ENCODE measurements at places on chromosomes 11 and 22.

GRCh38 chr11:74949753-74950137, 679 bp downstream of the SPCS2 start:
- DNase-seq: no peak

- DNase-seq: no peak
Measured at GRCh38 chr22:42016111-42016510, 17.5 kb downstream of the WBP2NL start.

GRCh38 chr11:48083421-48083820, 103.1 kb downstream of the PTPRJ start:
- DNase-seq: no peak

- no peak for DNase-seq
Measured at GRCh38 chr11:69193151-69193550, 37.4 kb downstream of the SMIM38 start.

DNA sequence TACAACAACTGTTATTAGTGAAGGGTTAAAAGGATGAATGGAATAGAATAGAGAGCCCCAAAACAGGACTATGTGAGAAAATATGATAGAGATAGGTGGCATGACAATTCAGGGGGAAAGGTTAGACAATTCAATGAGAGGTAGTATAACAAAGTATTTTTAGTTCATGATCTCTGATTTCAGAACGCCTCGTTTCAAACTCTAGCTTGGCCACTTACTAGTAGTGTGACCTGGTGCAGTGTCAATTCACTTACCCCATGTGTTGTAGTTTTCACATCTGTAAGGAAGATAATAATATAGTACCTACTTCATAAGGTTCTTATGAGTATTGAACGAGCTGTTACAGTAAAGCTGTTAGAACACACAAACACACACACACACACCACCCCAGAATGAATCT, 308.0 kb downstream of the SWAP70 start:
- no peak for DNase-seq

- no peak for DNase-seq
Measured at GRCh38 chr11:9187616-9188015, 77.5 kb downstream of the DENND5A start.

DNA sequence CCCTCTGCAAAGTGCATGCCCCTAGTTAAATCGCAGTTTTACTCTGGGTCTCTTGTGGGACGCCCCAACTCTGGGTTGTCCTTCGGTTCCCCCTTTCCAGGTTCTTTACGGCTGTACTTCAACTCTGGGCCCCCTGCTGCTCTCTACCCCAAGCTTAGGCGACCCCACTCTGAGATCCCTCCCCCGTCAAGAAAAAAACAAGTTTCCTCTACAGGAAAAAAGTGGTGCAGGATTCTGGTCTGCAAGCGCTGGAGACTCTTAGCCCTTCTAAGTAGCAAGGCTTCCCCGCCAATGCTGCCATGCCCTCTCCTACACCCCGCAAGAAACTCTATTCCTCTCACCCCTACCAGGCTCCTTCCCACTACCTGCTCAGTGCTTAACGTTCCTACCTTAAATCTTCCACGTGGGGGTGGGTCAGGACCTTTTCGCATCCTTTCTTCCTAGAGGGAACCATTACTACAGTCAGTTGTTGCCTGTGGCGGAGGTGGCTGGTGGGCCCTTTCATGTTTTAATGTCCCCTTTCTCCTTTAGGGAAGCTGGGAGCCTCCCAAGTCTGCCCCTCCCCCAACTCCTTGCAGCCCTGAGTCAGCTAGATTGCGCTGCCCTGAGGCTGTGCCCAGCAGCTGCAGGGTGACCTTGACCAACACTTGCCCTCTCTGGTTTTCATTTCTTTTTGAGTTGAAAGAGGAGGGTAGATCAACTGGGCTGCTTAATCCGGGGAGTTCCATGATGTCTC, 1.4 kb downstream of the NEFH start:
- no peak for DNase-seq

DNA sequence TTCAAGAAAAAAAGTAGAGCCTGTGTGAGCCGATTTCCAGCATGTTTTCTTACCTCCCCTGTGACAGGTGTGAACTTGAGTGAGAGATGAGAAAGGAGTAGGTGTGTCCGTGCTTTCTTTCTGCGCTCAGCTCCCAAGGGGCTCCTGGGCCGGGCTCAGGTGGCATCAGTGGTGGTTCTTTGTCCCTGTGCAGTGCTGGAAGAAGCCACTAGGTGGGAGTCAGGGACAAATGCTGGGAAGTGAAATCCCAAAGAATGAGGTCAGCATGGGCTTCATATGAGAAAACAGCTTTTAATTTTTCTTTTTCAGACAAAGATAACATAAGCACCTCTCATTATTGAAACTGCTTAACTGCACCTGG, 57.8 kb downstream of the PPFIBP2 start:
- DNase-seq: peak; percentile 43

DNA sequence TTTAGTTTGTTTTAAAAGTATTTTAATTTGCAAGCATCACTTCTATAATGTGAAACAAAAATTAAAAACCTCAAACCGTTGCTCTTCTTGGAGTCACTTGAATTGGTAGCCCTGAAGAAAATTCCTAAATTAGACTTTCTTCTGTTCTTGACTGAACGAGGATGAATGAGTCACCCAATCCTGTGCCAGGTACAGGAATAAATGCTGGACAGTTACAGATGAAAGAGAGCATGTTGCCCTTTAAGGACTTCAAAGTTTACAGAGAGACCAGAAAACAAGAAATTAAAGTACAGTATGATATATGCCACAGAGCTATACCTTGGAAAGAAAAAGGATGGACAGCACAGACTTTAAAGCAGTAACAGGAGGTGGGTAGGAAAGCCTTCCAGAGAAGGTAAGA, 41.3 kb upstream of the CXCR5 start:
- no peak for DNase-seq

GRCh38 chr11:82830746-82831145, 69.5 kb downstream of the PRCP start:
- no peak for DNase-seq

DNA sequence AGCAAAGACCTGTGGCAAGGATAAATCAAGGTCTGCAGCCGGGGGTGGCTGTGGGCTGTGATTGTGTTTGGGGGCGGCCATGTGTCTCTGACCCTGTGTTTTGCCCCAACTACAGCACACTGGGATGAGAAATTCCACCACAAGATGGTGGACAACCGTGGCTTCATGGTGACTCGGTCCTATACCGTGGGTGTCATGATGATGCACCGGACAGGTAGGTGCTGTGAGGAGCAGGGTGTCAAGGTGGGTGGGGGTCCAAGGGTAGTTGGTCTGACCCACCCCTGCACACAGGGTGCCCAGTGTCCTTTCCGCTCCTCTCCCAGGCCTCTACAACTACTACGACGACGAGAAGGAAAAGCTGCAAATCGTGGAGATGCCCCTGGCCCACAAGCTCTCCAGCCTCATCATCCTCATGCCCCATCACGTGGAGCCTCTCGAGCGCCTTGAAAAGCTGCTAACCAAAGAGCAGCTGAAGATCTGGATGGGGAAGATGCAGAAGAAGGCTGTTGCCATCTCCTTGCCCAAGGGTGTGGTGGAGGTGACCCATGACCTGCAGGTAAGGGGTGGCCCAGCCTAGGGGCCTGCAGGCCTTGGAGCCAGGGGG, 6.7 kb downstream of the SERPINH1 start:
- DNase-seq: no peak

- no peak for DNase-seq
Measured at GRCh38 chr11:21514316-21514715, 678.6 kb upstream of the ANO5 start.

DNA sequence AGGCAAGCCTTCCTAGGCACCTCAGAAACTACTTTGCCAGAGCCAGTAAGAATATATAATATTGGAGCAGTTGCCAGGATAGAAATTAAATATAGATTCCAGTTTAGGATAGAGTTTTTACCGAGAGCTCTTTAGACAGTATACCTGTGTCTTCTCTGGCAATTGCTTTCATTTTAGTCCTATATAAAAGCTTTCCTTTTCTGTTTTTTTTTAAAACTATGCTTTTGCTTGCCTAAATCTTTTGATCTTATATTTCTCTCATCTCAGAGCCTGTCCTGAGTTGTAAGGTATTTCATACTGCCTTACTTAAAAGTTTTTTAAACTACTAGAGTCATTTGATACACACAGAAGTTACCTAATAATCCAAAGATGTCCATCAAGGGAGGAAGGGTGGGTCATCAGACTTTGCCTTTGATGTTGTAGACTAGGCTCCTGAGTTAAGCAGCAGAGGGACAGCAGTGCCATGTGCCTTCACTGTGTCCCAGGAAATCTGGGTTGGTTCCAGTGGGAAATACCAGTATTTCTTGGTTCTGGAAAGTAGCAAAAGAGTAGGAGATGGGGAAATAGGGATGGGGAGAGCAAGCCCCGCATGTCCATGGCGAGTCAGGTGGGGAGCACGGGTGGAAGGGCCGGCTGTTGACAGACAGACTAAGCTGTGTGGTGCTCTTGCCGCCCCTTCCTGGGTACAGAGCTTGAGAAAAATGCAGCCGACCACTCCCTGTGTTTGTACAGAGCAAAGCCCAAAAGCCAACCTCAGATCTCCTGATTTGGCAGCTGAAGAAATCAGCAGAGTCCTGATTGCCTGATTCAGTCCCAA, 11.2 kb downstream of the MCAM start:
- no peak for DNase-seq

DNA sequence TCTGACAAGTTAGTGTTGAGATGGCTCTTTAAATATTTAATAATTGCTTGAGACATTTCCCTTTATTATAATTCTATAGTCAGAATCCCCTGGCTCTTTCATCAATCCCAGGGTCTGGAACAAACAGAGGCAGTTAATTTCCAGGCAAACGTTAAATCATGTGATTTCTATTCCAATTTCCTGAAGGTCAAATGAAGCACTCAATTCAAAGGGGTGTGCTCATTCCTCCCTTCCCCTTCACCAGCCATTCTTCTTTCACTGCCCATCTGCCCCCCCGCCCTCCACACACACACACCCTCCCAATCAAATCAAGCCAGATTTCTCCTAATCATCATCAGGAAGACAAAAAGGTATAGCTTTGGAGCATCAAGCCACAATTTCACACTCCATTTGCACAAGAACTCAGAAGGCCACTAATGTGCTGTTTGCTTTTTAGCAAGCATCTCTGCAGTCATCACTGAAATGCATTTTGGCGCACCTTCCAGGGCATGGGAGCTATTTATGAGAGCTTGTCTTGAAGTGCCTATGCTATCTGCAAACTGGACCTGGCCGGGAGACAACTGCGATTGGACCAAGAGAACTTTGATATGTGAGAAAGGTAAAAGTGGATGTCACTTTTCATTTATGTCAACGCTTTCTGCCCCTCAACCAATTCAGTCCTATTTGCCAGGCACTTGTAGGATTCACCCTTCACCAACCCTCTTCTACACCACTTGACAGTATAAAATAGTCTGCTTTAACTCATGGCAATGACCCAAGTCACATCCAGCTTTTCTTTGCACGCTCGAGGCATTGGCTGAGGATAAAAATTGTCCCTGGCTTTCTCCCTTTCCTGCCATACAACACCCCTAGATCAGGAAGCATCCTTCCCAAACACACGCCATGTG, 315.1 kb upstream of the API5 start:
- no peak for DNase-seq

- DNase-seq: no peak
Measured at GRCh38 chr11:2961080-2961479, 31.0 kb downstream of the NAP1L4 start.

DNA sequence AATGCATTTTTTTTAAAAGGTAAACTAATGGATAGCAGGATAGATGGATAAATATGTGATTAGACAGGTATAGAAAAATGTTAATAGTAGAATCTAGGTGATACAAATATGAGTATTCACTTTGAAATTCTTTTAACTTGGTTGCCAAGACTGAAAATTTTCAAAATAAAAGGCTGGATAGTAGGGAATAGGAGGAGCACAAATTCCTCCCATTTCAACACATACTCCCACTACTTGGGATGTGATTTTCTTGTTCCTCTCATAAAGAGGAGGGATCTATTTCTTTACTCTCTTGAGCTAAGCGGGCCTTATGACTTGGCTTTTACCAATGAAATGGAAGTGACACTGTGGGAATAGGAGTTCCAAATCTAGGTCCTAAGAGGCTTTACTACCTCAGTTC, 35.9 kb downstream of the PIK3C2A start:
- DNase-seq: no peak

- no peak for DNase-seq
Measured at GRCh38 chr11:76610371-76610770, 60.2 kb downstream of the LRRC32 start.

DNA sequence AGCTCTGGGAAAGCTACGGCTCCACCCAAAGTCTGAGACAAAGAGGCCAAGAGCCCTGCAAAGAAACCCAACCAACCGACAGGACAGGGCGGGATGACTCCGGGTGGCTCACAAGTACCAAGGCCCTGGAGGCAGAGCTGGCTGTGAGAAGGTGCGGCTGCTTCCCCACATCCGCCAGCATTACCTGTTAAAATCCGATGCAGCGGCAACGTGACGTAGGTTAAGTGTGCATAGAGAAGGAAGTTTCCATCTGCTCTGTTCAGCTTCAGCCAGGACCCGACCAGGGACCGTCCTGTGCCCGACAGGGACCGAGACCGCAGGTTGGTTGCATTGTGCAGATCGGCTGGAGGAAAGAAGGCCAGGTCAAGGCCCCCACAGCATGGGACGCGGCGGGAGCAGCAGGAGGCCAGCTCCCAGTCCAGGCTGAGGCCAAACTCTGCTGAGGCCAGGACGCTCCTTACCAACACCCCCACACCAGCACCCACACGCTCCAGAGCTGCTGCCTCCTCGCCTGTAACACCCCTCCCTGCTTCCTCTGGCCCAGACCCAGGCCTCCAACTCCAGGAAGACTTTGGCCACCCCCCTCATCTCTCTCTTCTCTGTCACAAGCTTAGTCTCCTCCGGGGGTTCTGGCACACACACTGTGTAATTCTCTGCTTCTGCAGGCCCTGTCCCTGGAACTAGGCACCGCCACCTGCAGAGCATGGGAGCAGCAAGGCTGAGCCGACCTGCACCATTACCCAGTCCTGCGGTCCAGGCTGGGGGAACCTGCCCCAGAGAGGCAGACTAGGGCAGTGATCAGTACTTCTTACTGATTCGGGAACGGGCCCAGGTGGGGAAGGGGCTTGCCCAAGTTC, 34.1 kb downstream of the NUP50 start:
- no peak for DNase-seq

DNA sequence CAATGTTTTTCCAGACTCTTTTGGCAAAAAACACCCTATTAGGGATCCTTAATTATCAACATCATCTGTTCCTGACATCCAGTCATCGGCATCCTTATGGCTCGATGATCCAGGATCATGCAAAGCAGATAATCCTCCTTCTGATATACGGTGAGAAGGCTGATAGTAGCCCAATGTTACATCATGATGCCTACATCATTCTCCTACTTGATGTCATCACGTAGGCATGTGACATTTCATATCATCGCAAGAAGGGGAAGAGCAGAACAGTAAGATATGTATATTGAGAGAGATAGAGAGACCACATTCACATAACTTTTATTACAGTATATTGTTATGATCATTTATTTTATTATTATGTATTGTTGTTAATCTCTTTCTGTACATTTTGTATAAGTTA, 168.6 kb downstream of the ADAMTS15 start:
- no peak for DNase-seq
